Glutamatergic neuron (in vitro differentiated cells): ENCODE measurements at places on chromosomes 4 and X.

- no peak for DNase-seq
Measured at GRCh38 chrX:134633832-134634231, 24.4 kb downstream of the PLAC1 start.

DNA sequence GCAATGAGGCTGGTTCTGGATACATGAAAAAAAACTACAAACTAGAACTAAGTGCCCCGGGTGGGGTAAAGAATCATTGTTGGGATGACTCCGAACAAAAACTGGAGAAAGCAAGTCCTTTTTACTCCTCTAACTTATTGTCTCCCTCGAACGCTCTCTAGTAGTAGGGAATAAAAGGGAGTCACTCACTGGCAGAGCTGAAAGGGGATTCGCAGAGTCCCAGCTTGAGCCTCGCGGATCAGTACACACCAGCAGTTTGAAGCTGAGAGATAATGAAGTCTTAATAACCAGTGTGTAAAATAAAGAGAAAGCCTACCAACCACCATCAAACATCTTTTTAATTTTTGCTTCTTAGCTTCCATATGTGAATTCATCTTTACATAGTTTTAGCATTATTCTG lies 521.9 kb upstream of the ARX start:
- no peak for DNase-seq

- DNase-seq: no peak
Measured at GRCh38 chr4:168409089-168409801, 71.0 kb downstream of the DDX60L start.

DNA sequence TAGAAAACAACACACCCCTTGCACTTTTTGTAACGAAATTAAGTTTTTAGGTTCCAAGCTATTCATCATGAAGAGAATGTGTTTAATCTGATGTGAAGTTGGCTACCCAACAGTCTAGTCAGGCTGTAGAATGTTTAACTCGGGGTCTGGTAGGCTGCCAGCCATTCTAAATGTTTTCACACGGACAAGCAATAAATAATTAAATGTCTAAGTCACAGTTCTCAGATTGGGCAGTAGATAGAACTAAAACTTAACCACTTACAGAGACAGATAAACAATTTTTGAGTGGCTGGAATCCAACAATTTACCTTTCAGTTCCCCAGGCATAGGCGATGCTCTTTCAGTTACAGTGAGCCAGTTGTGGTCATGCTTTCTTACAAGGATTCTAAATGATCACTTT lies 66.5 kb downstream of the CHIC2 start:
- no peak for DNase-seq

DNA sequence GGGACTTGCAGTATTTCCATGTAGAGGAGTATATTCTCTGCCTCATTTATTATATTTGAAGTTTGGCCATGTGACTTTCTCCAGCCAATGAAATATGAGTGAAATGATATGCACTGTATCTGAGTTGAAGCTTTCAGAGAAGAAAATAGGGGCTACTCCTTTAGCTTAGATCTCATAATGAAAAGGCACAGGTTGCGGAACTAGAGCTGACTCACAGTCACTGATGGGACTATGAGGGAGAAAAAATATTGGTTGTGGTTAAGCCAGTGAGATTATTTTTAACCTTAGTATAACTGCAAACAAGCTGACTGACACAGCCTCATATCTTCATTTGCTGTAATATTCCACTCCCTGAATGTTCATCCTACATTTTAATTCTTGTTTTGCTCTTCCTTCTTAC lies 1104.3 kb downstream of the RPA4 start:
- DNase-seq: no peak

- DNase-seq: no peak
Measured at GRCh38 chr4:152079543-152080293, 318.9 kb upstream of the GATB start.

DNA sequence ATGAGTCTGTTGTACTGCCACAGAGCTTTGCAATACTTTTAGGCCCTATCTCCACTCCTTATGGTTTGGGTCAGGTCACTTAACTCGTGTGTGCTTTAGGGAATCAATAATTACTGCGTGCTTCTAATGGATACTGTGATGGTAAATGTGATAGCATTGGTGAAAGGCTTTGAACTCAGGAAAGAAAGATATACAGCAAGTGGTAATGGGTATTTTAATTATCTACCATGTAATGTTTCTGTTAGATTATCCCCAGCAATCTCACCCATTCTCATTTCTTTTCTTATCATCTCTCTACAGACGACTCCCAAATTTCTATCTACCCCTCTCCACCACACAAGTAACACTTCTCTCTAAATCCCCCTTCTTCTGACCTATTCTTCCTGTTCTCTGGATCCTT lies 128.6 kb downstream of the GPC3 start:
- no peak for DNase-seq

DNA sequence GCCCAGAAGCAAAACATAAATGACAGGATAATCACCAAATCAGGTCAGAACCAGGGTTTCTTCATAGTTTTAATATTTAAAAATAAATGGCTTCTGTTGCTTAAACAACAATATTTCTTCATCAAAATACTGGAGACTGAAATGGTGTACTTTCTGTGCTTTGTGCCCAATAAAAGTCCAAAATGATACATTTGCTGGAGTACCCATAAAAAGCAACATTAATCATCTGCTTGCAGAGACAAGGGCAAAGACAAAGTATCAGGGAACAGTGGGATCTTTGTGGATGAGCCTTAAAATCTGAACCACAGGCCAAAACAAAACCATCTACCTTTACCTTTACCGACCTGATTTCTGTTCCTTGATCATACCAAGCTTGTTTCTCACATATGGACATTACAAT lies 683.9 kb upstream of the ATOH1 start:
- no peak for DNase-seq

- DNase-seq: no peak
Measured at GRCh38 chr4:3213106-3213425, 35.9 kb upstream of the MSANTD1 start.
